Esophagus squamous epithelium (tissue), 5 donors: ENCODE measurements at places on chromosomes 12 and 14.

GRCh38 chr14:34258318-34258717, 203.7 kb downstream of the SPTSSA start:
- no peak for DNase-seq

GRCh38 chr12:58920102-58920960, at the start of gene LRIG3:
TSS of gene LRIG3 (minus strand) at chr12:58920504. CDS start at chr12:58920235, 269 bp downstream.
- DNase-seq, result no peak

DNA sequence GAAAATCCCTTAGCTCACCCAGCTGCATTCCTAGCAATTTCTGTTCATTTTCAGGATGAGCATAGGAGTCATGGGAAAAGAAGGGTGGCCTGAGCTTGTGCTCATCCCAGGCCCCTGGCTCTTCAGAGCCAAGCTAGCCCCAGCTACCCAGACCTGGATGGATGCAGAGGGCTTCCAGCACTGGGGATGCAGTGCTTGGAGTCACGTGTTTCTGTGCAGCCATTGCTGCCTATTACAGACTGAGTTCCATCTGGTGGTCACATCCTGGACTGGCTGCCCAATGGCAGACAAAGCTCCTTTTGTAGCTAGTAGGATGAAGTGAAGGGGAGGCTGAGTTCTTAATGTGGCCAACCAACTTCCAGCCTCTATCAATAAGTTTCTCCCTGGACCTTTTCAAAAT, 54.2 kb upstream of the JDP2 start:
- DNase-seq, result no peak

DNA sequence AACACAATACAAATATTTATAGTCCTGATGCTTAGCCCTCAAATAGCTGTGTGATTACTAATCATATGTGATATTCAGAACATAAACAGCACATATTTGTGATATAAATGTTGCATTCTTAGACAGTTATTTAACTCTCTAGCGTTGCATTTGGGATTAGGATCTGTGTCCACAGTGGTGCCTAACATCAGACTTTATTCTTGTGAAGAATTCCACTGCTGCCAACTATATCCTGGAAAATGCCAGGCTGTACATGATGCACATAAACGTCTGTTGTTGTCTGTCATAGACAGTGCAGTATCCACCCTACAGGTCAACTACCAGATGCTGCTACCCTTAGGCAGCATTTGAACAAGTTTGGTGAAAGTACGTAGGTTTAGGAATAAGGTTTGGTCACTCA, 39.0 kb downstream of the SLC38A4 start:
- no peak for DNase-seq

GRCh38 chr14:67602995-67603545, 3.0 kb upstream of the PIGH start:
- DNase-seq, result no peak

DNA sequence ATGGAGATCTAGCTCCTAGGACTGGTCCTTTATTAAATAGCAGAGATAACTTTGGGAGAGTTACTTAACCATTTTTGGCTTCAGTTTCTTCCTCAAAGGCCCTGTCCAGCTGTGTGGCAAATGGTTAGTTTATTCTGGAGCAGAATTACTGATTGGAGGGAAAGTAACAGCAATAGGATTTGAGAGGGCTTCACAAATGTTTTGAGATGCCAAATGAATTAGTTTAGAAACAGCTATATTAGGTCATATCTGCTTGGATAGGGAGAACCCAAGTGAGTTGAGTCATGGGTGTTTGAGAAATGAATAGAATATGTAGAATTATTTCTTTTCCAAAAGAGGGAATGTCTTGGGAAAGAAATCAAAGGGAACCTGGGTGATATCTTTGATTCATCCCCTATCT, 17.5 kb downstream of the RASSF3 start:
- no peak for DNase-seq

DNA sequence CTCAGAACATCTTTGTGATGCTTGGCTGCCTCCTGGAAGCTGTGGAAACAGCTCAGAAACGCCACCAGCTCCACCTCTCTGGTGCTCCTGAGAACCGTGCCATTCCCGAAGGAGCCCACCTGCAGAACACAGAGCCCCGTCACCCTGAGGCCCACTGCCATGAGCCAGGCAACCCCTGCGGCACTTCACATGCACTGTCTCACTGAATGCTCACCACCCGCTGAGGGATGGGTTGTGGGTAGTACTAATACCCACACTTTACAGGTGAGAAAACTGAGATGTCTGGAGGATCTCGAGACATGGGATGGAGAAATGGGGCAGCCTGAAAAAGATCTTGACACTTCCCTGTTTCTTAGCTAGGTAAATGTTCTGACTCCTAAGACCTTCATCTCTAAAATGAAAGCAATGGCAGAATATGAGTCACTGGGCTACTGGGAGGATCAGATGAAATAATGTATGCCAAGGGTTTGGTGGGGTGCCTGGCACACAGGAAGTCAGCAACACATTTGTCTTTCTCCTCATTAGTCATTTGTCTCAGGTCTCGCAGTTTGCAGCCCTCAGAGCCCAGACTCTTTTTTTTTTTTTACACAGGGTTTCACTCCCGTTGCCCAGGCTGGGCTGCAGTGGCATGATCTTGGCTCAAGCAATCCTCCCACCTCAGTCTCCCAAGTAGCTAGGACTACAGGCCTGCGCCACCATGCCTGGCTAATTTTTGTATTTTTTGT, 5.3 kb downstream of the OASL start:
- DNase-seq, result no peak

DNA sequence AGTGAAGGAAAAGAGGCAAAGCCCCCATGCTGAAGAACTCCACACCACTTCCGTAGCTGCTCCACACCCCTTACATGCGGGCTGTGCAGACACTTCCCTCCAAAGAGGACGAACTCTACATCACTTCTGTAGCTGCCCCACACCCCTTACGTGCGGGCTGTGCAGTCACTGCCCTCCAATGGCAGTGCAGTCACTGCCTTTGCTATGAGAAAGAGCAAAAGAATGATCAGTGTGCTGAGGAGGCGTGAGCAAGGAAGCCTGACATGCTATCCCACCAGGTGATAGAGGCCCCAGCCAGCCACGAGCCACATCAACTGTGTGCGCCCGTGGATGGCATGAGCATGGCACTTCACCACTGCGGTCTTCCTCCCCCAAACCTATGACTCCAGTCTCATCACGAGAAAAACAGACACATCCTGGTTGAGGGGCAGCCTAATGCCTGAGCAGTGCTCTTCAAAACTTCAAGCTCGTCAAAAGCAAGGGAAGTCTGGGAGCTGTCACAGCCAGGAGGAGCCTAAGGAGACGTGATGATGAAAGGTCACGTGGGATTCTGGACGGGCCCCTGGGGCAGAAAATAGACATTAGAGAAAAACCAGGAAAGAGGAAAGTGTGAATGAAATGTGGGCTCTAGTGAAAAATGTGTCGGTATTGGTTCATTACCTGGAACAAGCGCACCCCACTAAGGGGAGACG, 60.8 kb upstream of the C14orf180 start:
- DNase-seq, result no peak

DNA sequence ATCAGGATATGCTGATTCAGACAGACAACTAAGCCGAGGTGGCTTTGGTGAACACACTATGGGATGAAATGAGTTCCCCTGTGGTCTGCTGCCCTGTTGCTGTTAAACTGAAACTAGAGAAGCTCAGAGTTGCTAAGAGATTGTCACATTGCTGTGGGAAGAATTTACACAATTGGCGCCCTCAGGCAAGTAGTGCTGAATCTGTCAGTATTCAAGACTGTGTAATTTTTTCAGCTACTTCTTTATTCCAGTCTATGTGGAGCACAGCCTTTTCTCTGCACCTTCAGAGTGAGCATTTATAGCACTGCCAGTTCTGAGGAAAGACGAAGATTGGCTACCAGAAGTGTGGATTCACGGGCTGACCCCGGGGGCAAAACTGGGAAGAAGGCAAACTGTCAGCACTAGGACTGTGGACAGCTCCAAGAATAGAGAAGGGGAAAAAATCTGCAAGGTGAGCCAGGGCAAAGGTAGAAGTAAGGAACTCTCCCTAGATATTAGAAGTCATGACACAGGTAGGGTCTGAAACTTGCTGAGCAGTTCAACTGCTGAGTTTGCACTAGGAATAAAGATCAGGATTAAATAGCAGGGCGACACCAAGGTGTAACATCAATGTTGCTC, 218.8 kb upstream of the TMPO start:
- DNase-seq, result no peak

DNA sequence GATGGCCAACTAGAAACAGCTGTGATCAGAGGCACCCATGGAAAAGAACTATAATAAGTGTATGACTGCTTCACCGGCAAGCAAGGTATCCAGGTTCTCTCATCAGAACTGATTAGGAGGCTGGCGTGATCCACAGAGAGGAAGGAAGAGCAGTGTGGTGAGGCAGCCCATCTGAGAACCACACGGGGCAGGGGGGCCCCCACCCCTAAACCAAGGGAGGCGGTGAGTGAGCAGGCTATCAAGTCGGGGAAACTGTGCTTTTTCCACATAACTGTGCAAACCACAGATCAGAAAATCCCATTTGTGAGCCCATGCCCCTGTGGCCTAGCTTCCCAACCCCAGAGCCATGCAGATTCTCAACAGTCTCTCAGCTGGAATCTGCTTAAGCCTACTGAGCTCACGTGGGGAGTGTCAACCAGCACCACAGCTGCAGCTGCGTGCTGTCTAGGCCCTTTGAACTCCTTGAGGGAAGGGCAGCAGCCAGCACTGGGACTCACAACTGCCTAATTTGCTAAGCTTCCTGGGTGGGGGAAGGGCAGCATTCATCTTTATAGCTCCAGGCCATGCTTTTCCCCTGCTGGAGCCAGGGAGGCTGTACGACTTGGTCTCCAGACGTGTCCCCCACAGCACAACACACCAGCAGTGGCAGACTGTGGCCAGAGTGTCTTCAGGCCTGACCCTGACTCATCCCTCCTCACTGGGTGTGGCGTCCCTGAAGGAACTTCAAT, 444.4 kb upstream of the ATP2B1 start:
- DNase-seq, result no peak

- no peak for DNase-seq
Measured at GRCh38 chr14:54942913-54943312, 40.3 kb upstream of the GCH1 start.

- DNase-seq, result no peak
Measured at GRCh38 chr12:61654698-61655097, 605.5 kb upstream of the USP15 start.

GRCh38 chr14:34682787-34683321, 31.5 kb downstream of the CFL2 start:
- no peak for DNase-seq

DNA sequence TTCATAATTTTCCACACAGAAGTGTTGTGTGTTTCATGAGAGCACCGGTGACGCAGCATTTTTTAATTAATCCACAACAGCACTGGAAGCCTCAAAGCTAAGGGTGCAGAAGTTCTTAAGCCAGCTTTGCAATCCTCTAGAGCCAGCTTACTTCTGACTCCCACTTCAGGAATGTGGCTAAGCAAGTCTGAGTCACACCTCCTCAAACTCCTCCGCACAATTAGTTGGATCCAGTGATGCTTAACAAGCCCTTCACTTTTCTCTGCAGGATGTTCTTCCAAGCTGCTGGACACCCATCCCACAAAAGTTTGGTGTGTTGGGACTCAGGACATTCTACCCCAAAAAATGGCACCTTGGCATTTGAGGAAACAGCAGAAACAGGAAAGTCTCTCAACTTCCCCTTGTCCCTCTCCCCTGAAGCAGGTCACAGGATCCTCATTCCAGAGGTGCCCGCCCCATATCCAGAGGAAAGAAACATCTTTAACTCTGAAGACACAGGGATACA, 210.0 kb downstream of the PPM1H start:
- no peak for DNase-seq

GRCh38 chr14:53938136-53938837, 18.3 kb downstream of the BMP4 start:
- DNase-seq, result no peak

DNA sequence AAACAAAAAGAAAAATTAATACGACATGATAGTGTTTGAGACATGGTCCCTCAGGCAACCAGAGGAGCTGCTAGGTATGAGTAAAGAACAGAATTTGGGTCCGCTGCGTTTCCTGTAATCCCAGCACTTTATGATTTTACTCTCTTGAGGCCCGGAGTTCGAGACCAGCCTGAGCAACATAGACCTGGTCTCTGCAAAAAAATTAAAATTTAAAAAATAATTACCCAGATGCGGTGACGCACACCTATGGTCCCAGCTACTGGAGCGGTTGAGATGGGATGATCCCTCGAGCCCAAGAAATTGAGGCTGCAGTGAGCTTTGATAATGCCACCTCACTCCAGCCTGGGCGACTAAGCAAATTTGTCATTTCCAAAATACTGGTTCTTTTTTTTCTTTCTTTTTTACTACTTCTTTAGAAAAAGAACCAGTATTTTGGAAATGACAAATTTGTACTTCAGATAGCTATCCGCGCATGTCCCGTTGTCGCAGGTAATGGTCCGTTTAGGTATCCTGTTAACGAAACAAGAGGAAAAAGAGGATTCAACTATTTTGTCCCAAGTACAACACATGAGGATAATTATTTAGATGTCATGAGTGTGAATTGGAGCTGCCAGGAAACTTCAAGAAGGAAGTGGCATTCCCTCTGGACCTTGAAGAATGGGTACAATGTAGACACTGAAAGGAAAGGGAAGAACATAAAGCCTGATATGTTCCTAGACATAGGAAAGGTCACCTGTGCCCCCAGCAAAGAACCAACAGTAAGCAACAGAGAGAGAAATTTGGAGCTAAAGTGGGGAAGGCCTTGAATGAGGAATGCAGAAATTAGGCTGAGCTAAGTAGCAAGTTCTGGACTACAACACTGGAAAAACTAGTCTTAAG, 1.2 kb upstream of the HECTD1 start:
- no peak for DNase-seq

GRCh38 chr14:38238878-38239277, 17.0 kb downstream of the CLEC14A start:
- no peak for DNase-seq

GRCh38 chr12:100187068-100187467, 13.5 kb upstream of the ACTR6 start:
- no peak for DNase-seq

- DNase-seq, result no peak
Measured at GRCh38 chr12:101299931-101300330, 20.0 kb downstream of the UTP20 start.

GRCh38 chr12:106625976-106626375, 43.2 kb downstream of the RFX4 start:
- no peak for DNase-seq

DNA sequence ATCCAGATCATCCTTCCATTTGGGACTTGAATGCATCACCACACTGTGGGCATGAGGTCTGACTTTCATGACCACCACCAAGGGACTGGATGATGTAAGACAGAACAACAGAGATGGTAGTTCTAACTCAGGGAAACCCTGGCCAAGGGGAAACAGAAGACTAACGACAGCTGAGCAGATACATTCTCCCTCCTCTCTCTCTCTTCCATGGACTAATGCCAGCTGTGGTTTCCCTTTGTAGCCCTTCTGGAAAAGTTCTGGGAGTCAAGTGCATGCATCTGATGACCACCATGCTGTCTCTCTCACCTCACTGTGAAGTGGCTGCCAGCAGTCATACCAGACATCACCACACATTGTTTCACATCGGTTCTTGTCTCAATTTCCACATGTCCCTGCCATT, 3.4 kb downstream of the TAS2R30 start:
- no peak for DNase-seq

DNA sequence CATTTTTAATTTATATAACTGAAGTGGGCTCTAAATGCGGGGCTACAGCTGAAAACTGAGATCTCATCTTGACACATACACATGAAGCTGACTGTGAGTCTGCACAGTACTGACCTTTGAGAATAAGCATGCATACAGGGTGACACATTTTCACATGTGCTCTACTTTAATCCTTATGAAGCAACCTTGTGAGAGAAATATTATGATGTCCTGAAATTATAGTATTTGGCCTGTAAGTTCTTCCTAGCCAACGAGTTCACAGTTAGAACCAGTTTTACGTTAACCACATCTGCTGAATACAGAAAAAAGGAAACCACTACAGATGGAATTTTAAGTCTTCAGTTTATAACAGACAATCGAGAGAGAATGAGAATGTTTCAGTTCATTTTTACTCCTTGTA, 70.3 kb downstream of the SPPL3 start:
- DNase-seq, result no peak
